Stimulated activated naive CD4-positive, alpha-beta T cell (primary cell): ENCODE measurements at places on chromosomes 2 and 18.

GRCh38 chr2:55431982-55432627 lies 12.4 kb upstream of the CCDC88A start:
- DNase-seq, result peak; percentile 36

GRCh38 chr2:83747141-83747540 lies 711.9 kb downstream of the SUCLG1 start:
- DNase-seq, result no peak

DNA sequence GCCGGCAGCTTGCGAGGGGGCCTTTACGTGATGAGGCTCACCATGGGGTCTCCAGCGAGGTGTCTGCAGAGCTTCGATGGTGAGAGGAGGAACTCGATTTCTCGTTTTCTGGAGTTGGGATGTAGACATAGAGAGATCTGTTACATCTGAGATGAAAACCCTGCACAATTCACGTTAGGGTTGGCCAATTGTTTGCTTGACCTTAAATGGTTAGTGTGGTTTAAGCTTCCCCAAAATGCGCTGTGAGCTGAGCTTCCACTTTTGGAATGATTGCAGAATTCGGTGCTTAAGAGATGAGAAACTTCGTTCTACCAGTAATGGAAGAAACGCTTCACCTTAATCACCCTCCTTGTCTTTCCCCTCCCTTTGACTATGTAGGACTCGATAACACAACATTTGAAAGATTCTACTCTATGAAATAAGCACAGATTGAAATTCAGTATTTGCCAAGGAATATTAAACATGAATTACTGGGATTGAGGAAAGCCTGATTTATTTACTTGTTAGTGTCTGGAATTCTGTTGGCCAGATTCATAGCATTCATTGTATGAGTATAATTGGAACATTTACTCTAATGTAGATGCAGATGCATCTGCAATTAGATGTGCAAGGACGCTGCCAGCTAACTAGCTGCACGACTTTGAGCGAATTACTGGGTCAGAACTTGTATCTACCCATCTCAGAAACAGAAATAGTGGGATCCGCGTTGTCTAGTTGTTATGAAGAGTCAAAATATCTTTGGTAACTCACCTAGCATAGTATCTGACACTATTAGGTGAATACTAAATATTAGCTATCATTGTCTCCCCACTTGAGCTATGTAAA lies 1.6 kb upstream of the KLF7 start:
- DNase-seq, result no peak

DNA sequence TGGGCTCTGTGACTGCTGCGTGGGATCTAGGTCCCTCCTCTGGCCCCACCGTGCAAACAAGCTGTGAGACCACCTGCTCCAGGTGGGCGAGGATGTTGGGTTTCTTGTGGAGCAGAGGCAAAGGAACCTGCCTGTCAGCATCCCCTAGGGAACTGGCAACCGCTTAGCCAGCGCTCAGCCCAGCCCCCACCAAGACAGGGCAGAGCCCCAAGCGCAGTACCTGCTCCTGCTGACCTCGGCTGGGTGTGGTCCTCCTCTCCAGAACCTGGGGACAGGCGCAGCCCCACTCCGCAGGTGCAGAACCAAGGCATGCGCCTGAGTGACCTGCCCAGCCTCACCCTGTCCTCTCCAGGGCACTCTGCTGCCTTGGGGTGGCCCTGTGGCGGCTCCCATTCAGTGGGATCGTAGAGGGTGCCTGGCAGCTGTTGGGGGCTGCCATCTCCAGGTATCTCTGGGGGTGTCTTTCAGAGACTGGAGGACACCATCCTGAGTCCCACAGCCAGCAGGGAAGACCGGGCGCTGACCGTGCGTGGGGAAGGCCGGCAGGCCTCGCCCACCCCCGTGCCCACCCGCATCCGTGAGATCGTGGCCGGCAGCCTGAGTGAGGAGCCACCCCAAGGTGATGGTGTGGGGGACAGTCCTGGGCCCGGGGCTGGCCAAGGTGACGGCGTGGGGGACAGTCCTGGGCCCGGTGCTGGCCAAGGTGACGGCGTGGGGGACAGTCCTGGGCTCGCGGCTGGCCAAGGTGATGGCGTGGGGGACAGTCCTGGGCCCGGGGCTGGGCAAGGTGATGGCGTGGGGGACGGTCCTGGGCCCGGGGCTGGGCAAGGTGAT lies 12.3 kb downstream of the CROCC2 start:
- DNase-seq, result no peak

GRCh38 chr2:70570041-70570661 lies 16.5 kb upstream of the TGFA start:
- DNase-seq, result no peak

- no peak for DNase-seq
Measured at GRCh38 chr2:134718023-134718816, 580 bp downstream of the TMEM163 start.
